ENCODE measurements at places on chromosomes 7 and 10.
A peak's percentile ranks its signal among the peaks of the same experiment; 100 is the strongest.

DNA sequence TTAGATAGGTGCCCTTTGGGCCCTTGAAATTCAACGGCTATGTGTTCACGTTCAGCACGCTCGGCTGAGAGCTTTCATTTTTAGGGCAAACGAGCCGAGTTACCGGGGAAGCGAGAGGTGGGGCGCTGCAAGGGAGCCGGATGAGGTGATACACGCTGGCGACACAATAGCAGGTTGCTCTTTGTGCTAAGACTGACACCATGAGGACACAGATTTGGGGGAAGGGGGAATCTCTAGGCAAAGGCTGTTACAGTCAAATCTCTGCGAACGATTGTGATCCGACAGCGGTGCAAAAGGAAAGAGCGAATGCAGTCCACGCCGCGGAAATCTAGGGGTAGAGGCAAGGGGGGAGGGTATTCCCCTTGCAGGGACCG, 667 bp downstream of the KLLN start:
- peak; percentile 83 for DNase-seq

- no peak for DNase-seq
Observed at GRCh38 chr10:91551856-91552255, 81.0 kb downstream of the PPP1R3C start.

DNA sequence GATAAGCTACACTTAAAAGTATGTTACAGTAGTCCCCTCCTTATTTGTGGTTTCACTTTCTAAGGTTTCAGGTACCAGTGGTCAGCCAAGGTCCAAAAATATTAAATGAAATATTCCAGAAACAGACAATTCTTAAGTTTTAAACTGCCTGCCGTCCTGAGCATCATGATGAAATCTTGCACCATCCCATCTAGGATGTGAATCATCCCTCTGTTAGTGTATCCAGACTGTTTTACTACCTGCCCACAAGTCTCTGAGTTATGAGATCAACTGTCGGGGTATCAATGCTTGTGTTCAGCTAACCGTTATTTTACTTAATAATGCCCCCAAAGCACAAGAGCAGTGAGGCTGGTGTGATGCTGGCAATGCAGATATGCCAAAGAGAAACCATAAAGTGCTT, 11.4 kb downstream of the KDM7A start:
- DNase-seq, result no peak

DNA sequence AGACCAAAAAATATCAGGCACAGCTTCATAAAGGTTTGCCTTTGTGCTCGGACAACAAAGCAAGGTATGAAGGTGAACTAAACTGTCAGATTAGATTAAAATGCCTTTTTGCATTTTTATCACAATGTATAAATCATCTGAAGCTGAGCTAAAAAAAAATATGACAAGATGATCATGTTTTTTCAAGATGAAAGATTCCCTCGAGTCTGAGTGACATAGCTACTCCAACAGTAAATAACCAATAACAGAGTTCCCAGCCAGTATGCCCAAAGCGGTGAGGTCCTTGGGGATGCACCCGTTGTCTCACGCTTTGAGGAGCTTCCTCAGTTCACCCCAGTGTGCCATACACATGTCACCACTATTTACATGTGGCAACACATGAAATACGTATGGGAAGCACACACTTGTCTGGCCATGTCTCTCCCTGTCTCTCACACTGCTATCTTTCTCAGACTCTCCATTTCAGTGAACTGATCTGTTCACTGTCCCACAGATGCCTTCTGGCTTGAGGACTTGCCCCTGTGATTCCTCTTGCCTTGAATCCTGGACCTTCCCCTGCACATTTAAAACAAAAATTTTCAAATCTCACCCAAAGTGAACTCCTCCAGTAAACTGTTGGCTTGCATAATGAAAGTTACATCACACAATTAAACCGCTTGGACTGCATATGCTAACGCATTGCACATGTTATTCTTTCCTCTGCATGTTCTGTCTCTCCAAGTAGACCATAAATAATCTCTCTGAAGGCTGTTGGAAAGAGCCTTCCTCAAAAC, 2.6 kb upstream of the PIK3CG start:
- no peak for DNase-seq

- no peak for DNase-seq
Observed at GRCh38 chr7:114925434-114925833, 3.5 kb downstream of the MDFIC start.

GRCh38 chr10:116254422-116255155, 18.4 kb downstream of the GFRA1 start:
- DNase-seq, result no peak

DNA sequence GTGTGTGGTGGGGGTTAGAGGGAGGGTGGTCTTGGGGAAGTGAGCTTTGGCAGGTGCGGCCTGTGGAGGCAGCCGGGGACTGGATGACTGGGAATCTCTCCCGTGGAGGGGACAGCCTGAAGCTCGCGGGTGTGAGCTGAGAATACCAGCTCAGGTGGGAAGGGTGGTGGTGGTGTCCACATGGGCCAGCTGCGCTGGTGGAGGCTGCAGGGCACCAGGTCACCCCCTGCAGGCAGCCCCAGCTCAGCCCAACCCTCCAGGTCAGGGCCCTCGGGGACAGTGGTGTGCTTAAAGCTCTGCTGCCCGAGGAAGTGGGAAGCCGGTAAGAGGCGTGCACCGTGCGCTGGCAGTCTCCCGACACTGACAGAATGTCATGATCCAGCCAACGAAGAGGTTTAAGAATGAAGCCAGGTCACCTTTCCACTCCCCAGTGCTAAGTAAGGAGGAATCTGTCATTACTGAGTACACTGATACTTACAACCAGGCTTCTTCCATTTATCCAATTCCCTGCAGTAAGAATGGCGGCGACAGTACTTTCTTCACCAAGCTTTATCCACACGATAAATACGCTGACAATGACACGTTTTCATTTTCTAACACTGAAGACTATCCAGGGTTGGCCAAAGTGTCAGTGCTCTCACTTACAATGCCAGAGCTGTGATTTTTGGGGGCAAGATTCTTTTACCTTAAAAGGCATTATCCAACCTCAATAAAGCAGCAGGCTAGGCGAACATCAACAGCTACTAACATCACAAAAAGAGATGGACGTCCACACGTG, 20.4 kb downstream of the BRI3 start:
- no peak for DNase-seq

- DNase-seq, result peak; percentile 71
Observed at GRCh38 chr10:72334825-72335393, 19.8 kb downstream of the DNAJB12 start.

DNA sequence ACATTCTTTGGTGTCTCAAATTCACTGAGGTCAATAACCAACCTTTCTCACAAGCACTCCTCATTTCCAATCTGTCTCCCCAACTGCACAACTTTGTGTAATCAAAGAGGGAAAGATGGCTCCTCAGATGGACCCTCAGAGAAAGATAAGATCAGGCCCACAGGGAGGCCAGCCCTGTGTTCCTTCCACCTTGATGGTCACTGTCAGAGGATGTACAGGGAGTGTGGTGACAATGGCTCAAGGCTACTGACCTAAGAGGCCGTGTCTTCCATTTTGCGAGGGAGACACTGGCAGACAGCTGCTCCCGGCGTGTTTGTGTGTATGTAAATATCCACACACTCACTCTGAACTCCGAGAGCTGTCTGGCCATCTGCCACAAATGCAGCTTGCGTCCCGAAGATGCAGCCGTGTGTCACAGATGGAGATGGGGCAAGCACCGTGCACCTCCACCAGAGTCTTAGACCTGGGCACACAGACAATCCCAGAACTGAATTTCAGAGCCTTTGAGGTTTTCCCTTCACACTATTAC, 712.1 kb upstream of the NRP1 start:
- no peak for DNase-seq

- no peak for DNase-seq
Observed at GRCh38 chr10:121974019-121974534, 940 bp downstream of the NSMCE4A start.

DNA sequence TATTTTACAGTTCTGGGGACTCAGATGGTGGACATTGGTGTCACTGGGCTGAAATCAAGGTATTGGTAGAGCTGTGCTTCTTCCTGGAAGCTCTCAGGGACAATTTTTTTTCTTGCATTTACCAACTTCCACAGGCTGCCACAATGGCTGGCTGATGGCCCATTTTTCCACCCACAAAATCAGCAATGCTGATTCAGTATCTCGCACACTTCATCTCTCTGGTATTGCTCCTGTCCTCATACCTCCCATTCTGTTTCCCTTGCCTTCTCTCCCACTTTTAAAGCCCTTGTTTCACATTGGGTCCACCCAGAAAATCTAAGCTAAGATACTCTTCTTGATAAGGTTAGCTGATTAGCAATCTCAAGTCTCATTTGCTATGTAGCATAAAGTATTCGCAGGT, 530.9 kb upstream of the POM121L12 start:
- no peak for DNase-seq

GRCh38 chr7:116578526-116578925, 53.7 kb downstream of the CAV1 start:
- DNase-seq, result no peak

GRCh38 chr10:10497245-10497644, 520.4 kb upstream of the CELF2 start:
- no peak for DNase-seq

GRCh38 chr7:120181499-120181898, 91.5 kb upstream of the KCND2 start:
- no peak for DNase-seq

- DNase-seq, result no peak
Observed at GRCh38 chr10:52875336-52875735, 102.8 kb upstream of the MBL2 start.

DNA sequence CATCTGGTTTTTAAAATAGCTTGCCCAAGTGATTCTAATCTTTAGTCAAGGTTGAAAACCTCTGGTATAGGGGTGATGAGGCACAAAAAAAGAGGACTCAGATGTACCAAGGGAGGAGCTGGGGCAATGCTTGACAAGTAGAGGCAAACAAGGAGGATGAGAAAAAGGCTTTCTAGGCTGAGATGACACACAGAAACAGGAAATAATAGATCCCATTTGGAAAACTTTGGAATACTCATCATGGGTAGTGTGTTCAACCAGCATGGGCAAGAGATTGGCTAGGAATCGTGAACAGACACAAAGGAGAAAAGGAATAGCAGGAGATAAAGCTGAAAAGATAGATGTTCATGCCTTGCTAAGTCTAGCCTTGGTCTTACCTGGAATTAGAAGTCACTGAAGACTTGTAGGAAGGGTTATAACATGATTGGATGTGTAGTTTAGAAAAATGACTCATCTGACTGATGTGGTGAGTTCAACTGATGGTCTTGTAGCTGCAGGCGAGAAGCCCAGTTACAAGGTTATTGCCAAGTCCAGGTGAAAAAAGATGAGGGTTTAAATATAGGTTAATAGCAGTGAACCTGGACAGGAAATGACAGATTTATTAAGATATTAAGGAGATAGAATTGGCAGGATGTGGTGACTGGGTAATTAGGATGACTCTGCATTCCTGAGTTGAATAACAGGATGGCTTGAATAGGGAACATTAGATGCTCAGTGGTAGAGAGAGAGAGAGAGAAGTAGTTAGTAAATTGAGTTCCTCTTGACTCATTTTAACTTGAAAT, 214.0 kb upstream of the LRGUK start:
- no peak for DNase-seq

DNA sequence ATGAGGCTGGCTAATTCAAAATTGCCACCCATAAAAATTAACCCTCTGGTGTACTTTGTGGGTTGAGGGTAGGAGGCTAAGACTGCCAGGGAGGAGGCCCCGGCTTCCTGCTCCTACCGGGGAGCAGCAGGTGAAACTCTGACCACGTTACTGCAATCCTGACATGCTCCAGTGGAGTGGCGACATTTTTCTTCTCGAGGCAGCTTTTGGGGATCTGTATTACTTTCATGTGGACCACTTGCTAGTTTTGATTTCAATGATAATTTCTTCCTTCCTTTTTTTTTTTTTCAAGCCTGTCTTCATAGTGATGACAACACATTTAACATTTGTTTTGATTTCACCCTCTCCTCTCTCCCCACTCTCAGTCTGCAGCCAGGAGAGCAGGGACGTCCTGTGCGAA, 14.6 kb downstream of the GATA3 start:
- DNase-seq, result no peak

GRCh38 chr7:7889791-7890568, 78.6 kb upstream of the GLCCI1 start:
- no peak for DNase-seq

GRCh38 chr7:120583899-120584586, 273.9 kb downstream of the TSPAN12 start:
- DNase-seq, result no peak

DNA sequence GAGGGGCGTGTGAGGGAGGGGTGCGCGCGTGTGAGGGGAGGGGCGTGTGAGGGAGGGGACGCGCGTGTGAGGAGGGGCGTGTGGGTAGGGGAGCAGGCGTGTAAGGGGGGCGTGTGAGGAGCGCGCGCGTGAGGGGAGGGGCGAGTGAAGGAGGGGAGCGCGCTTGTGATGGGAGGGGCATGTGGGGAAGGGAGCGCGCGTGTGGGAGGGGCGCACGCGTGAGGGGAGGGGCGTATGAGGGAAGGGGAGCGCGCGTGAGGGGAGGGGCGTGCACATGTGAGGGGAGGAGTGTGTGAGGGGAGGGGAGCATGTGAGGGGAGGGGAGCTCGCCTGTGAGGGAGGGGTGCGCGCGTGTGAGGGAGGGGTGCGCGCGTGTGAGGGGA, 19.1 kb downstream of the MXI1 start:
- peak; percentile 85 for DNase-seq

DNA sequence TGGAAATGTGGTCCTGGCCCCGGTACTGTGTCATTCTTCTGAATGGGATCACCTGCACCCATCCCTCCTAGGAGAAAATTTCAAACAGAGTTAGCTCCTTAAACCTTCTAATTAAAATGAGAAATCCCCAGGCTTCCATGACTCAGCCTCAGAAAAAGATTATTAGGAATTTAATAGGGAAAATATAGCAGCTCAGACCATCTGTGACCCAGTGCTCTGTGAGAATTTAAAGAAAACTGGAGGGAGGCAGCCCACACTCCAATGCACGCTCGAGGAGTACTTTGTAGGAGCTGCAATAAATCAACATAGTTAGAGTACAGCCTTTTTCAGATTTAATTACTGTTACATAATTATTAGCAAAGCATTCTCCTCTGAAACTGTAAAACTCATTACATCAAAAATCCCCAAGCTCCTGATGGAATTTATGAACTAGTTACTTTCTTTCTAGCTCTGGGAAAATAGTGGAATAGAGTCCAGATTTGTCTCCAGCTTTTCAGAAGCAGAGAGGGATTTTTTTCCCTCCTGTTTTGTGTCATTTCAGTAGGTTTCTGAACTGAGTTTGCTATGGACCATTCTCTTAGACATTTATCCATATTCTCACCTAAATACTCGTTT, 30.1 kb downstream of the NEUROD6 start:
- DNase-seq, result no peak

DNA sequence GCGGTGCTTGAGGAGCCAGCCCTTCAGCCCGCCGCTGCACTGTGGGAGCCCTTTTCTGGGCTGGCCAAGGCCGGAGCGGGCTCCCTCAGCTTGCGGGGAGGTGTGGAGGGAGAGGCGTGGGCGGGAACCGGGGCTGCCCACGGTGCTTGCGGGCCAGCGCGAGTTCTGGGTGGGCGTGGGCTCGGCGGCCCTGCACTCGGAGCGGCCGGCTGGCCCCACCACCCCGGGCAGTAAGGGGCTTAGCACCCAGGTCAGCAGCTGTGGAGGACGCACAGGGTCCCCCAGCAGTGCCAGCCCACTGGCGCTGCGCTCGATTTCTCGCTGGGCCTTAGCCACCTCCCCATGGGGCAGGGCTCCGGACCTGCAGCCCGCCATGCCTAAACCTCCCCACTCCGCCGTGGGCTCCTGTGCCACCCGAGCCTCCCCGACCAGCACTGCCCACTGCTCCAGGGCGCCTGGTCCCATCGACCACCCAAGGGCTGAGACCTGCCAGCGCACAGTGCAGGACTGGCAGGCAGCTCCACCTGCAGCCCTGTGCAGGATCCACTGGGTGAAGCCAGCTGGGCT, 9.5 kb upstream of the GSTO1 start:
- DNase-seq, result no peak

Measured in CD4-positive, alpha-beta T cell treated with Interleukin-4 for 4 hours (primary cell).